CD4-positive, alpha-beta T cell treated with Interleukin-15 for 1 hour (primary cell): ENCODE measurements at places on chromosomes 3 and 15.

DNA sequence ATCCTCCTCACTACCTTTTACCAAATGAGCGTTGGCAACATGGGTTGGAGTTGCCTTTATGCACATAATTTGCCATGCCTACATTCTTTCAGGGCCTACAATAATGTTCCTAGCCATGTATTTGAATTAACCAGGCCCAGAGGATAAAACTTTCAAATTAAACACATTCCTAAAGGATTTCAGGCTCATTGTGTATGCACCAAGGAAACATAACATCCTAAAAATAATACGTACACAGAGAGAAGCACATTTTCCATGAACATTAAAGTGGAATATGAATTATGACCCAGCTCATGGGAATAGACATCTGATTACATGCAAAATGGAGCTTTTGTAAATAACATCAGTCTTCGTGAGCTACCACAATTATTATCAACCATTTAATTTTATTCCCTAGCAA, 203.3 kb downstream of the RORA start:
- DNase-seq = no peak

DNA sequence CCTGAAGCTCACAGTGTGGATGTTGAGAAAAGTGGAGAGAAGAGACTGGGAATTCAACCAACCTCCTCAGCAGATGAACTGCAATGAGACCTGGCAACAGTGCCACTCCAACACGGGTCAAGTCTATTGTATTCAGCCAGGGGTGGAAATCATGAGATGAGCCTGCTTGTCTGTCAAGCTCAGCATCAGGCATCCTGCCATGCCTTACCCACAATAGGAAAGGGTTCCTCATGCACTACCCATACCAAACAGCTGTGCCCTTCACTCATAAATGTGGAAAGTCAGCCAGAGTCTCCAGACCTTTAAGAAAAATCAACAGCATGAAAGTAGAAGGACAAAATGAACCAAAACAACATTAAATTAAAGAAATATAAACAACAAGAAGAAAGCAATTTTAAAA, 542.1 kb downstream of the EPHB1 start:
- DNase-seq = no peak

DNA sequence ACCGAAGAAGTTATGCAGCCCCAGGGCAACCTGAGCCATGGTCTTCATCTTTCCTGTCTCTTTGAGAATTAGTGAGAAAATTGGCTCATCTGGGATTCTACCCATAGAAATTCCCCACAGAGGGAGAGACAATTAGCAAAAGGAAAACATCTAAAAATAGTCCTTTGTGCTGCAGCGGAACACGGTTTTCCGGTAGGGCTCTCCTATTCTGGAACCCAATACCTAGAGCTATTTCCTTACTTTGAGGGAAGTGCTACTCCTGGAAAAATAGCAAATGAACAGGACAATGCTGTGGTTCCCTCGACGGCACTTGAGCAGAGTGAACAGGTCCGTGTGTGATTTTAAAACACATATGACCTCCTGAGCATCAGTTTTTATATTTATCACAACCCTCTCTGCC, 210.5 kb downstream of the FGF12 start:
- no peak for DNase-seq

GRCh38 chr3:147736226-147736625, 327.1 kb downstream of the ZIC1 start:
- DNase-seq = no peak

GRCh38 chr3:51581524-51581923, 43.0 kb downstream of the RAD54L2 start:
- no peak for DNase-seq

GRCh38 chr15:77980098-77980497, 97.4 kb downstream of the TBC1D2B start:
- no peak for DNase-seq

- no peak for DNase-seq
These were observed 217.1 kb upstream of the KCNMB2 start for GRCh38 chr3:178318941-178319816.

DNA sequence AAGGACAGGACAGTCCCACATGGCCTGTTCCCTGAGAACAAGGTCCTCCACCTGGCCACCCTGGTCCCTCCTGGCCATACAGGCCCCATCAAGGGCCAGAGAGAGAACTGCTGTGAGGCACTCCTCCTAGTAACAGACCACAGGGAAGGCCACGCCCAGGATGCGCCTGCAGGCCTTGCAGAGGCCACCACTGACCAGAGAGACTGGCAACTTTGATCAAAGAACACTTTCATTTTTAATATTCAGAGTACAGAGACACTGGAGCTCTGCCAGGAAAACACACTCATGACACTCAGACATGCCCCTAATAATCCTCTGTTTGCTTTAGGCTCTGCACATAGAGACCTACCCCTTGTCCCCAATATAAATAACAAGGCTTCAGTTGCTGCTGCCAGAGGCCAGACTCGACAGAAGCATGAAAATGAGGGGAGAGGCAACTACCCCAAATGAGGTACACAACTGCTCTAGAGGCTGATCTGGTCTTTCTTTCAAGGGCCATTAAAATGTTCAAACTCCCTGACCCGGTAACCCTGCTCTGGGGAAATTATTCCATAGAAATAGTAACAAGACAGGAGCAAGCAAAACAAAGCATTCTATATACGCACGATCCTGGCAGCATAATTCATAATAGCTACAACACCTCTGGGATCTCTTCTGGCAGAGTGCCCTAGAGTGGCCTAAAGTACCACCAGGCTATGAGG, 44.8 kb downstream of the CCDC12 start:
- peak; percentile 62 for DNase-seq

DNA sequence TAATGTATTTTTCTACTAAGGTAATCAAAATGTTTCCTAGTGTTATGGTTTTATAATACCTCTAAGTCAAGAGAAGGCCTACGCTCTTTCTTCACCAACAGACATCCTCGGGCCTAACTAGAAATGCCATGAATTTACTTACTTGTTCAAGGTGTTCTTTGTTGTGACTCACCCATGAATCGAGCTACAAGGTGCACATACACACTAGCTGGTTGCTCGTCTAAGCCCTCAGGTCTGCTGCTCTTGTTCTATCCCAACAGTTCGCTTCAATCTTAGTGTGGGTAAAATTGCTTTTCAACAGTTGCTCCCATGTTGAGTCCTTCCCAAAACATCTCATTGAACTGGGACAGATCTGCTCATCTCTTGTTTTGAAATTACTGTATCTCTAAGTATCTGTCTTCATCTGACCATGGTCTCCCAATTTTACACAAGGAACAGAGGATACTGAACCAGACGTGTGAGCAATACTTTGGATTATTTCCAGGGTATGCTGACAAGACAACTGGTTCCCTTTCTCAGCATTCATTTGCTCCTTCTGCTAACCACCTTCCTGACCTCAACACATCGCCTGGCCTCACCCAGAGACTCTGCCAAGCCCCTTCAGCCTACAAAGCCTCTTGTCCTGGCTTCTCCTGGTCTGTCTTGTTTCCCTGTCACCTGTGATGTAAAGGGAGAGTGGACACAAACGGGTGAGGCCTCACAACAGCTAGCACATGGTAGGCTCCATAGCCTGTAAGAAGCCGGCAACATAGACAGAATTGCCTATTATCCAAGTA, 84.2 kb downstream of the NEDD4 start:
- no peak for DNase-seq

DNA sequence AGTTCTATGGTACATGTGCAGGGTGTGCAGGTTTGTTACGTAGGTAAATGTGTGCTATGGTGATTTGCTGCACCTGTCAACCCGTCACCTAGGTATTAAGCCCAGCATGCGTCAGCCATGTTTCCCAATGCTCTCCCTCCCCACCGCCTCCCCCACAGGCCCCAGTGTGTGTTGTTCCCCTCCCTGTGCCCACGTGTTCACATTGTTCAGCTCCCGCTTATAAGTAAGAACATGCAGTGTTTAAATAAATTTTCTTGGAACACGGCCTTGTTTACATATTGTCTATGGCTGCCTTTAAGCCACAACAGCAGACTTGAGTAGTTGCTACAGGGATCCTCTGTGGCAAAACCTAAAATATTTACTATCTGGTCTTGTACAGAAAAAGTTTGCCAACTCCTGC, 41.3 kb upstream of the CORO2B start:
- DNase-seq = no peak

DNA sequence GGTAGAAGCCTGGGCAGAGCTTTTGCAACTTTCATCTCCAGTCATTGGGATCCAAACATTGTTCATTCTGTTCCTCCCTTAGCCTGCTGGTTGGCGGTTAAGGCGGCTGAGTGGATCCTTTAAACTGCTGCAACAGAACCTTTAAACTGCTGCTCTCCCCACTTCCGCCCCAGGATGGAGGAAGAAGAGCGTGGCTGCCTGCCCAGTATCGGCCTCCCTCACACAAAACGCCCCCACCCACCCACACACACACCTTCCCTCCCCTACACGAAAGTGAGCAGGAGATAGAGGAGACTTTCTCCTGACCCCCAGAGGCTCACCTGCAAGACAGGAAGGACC, 460 bp upstream of the ZMAT3 start:
- peak; percentile 45 for DNase-seq

DNA sequence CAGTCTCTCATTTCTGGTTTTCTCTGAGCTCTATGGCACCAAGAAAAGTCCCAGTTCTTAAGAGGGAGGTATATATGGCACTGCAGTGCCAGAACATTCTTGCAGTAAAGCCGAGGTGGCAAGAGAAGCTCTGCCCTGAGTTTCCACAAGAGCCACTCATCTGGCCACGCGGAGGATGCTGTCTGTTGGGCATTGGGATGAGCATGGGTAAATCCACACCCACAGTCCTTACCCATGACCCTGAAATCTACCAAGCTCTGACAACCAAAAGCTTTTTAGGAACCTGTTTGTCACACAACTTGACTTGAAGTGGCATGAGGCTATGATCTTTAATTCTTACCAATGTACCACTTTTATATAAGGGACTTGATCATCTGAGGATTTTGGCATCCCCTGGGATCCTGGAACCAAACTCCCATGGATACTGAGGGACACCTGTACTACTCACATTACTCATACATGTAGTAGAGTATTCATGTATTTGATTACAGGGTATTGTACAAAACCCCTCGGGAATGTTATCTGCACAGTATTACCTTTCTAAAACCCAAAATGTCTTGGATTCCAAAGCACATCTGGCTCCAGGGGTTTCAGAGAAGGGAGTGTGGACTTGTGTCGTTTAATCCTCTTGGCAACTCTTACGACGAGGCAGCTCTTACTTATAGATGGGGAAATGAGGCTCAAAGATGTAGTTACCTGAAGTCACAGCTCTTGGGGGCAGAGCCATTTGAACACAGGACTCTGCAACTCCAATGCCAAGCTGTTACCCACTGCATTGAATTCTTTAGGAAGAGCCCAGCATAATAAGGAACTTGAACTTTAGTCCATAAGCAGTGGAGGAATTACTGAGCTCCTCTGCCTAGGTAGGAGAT, 8.8 kb downstream of the RPL32 start:
- DNase-seq = no peak

- DNase-seq = no peak
These were observed 734.0 kb upstream of the NR2F2 start for GRCh38 chr15:95596496-95596895.

DNA sequence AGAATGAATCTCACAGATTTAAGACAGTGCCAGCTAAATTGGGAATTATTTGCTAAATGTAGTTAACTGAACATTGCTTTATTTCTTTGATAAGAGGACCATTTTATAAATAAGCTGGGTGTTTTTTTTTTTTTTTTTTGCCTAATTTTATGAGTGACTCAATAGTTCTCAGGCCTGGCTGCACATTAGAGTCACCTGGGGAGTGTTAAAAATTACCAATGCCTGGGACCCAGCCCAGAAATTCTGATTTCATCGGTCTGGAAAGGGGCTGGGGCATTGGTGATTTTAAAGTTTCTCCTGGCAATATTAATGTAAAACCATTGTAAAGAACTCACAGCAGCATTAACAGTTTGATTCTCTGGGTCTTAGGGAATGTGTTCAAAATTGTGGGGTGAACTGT, 51.2 kb upstream of the PHLDB2 start:
- no peak for DNase-seq

DNA sequence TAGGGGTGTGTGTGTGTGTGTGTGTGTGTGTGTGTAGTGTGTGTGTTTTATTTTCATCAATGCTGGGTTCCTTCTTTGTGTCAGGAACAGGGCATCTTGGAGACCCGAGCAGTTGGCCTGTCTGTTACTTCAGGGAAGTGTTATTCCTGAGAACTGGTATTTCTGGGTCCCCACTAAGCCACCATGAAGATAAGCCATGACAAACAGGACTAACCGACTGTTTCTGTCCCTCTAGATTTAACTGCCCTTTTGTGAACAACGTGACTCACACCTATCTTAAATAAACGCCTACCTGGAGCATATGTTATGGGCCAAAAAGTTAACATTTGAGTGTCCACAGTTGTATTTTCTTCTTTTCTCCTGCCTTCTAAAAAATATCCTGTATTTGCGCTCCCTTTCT, 19.5 kb downstream of the SIDT1 start:
- no peak for DNase-seq

DNA sequence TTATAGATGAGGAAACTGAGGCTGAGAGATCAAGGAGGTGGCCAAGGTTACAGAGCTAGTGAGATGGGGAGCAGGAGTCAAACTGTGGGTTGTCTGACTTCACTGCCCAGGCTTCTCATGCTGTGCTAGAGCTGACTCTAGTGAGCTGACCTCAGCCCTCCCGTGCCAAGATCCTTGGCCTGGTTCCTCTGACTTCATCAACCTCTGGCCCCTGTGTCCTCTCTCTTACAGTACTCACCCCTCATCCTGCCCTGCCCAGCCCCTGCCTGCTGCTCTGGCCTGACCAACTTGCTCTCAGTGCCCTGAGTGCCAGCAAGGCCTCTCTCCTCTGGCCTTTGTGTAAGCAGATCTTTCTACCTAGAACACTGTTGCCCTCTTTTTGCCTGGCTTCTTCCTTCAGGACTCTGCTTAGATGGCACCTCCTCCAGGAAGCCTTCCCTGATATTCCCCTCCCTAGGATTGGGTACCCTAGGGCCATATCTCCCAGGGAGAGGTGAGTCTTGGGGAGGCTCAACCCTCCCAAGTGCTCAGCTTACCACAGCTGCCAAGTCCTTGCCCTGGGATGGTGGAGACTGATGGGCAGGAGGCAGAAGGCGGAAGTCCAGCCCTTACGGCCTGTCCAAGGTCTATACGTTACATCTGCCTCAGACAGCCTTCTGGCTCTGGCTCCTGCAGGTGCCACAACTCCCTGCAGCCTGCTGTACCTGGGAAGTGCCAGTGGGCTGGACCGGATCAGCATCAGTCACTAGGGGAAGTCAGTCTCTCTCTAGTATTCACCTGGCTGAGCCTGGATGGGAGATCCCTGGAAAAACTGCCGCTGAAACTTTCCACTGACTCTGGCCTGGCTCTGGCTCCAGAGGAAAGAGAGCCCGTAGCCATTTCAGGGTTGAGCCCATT, 36.3 kb upstream of the FAM107A start:
- DNase-seq = no peak

- no peak for DNase-seq
These were observed 499.6 kb upstream of the KCNMB2 start for GRCh38 chr3:178036451-178037144.

DNA sequence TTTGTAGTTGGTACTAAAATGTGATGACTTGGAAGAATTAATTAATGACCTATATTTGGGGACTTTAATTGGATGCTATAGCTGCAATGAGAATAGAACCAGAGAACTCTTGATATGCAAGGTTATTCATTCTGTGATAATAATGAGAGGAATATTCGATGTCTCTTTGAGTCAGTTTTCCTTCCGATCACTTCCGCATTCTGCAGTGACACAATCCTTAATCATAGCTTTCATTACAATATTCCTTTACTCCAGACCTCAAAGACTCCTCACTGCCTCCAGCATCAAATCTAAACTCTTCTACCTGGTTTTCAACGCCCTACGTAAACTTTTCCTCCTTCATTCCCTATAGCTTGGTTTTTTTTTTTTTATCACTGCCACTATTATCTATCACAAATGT, 21.6 kb downstream of the B3GNT5 start:
- no peak for DNase-seq

- no peak for DNase-seq
These were observed 54.5 kb upstream of the GOLGA6B start for GRCh38 chr15:72599855-72600464.
